ENCODE measurements at places on chromosomes 6 and 20.

DNA sequence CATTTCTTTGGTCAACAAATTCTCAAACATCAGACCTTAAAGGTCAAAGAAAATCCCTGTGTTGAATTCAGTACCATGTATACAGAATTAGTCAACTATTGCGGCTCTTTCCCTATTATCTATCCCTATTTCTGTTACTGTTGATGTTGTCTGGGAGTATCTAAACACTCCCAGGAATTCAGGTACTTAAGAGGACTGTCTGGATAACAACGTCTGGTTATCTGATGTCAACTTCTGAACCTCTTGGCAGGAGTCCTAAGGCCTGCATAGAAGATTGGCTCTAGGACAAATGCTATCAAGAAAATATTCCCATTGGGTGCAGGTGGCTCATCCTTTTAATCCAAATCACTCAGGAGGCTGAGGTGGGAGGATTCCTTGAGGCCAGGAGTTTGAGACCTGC is 255.6 kb downstream of the KHDC1L start:
- no peak for DNase-seq

- DNase-seq: peak; percentile 92
These were observed at the start of gene TBCC for GRCh38 chr6:42745640-42746462. TBCC (minus strand) TSS chr6:42746103; CDS start chr6:42746073, 30 bp downstream.

- peak; percentile 42 for DNase-seq
These were observed 684 bp downstream of the PAQR8 start for GRCh38 chr6:52362443-52363227.

DNA sequence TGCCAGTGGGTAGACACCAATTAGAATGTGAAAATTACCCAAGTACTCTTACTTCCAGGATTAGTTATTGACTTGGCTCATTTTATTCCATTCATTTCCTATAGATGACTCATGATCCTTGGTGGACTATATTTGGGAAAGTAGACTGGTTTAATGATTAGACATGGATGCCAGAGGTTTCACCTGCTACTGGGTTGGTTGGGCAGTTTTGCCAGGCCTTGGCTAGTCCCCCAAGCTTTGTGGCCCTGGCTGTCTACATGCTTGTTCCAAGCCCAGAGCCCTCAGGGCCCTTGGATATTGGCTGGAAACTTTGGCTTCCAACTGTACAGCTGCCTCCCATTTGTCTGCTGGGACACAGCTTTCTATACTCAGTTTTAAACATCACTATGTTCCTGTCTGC is 104.1 kb downstream of the ZFP64 start:
- no peak for DNase-seq

DNA sequence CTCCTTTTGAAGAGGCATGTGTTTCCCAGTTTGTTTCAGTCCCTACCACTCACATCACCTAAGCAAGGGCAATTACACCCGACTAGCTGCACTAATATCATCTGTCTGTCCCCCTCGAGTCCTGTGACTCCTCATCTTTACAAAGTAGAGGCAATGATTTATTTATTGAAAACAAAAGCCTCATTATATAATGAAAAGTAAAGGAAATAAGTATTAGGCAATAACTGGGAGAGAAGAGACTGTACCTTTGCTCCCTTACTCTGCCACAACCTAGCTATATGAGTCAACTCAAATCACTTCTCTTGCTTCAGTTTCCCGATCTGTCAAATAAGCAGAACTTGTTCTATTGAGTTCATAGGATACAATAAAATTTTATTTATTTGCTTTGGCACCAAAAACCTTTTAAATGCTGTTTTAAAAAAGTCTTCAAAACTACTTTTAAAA is 38.9 kb downstream of the CSNK2A1 start:
- DNase-seq: no peak

GRCh38 chr6:39899554-39900295 is 34.5 kb downstream of the MOCS1 start:
- no peak for DNase-seq

DNA sequence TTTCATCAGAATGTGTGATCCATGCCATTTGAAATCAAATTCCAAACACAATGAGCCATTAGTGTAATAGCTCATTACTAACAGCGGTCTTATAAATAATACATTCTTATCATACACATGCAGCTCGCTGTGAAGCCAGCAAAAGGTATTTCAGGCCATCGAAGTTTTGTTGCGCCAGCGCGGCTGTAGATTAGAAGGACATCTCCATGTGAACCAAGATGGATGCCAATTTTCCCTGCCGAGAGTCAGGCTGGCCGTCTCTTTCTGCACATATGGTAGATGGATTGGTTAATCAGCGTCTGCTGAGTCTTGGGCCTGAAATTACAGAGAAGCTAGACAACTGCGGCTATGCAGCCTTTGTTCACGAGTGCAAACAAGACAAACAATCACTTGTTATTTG is 44.1 kb downstream of the CFAP61 start:
- DNase-seq: no peak

DNA sequence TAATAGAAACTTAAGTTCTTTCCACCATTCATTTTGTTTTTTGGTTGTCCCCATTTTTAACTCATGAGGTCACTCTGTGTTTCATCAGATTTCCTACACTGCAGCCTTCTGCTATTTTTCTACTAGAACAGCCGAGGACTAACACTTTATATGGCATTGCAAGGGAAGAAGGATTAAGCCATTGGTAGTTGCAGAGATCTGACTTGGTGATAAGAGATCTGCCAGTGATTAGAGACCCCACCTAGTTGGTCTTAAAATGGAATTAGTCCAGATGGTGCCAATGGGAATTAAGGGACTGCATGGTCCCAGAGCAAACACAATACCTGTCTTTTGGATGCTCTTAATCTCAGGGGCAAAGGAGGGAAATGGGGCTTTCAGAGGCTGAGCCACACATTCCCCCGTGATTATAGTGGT is 125.5 kb upstream of the TMEM170B start:
- DNase-seq: no peak

- no peak for DNase-seq
These were observed 8.5 kb upstream of the OCSTAMP start for GRCh38 chr20:46559001-46559400.

GRCh38 chr6:121857551-121857950 is 422.1 kb downstream of the GJA1 start:
- no peak for DNase-seq

GRCh38 chr6:4861564-4861963 is 85.4 kb downstream of the CDYL start:
- no peak for DNase-seq

- DNase-seq: no peak
These were observed 83.4 kb upstream of the NEDD9 start for GRCh38 chr6:11315743-11316437.

GRCh38 chr6:52519618-52520017 is 57.2 kb downstream of the TRAM2 start:
- no peak for DNase-seq

GRCh38 chr6:120395330-120395729 is 939.0 kb downstream of the TBC1D32 start:
- no peak for DNase-seq

DNA sequence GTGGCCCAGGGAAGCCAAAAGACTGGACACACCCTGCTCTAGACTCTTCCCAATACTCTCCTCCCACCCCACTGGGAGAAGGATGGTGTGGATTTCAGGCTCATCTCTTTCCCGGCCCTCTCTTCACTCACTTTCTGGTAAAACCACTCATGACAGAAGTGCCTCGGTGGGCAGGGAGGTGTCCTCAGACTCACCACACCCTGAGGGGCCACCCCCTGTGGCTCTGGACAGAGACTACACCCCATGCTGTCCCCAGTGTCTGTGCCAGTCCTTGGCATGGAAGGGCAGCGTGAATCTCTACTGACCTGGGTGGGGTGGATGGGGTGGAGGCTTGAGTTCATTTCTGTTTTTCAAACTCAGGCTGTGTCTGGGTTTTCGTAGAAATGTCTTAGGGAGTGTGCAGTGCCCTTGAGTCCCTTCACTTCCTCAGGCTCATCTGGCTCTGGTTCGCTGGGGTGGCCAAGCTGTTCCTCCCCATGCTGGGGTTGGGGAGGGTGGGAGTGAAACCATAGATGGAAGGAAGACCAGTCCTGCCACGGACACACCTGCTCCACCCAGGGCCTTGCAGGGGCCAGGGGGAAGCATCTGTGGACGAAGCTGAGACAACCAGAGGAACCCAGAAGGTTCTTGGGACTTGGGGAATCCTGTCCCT is 59.1 kb downstream of the EZR start:
- DNase-seq: no peak

DNA sequence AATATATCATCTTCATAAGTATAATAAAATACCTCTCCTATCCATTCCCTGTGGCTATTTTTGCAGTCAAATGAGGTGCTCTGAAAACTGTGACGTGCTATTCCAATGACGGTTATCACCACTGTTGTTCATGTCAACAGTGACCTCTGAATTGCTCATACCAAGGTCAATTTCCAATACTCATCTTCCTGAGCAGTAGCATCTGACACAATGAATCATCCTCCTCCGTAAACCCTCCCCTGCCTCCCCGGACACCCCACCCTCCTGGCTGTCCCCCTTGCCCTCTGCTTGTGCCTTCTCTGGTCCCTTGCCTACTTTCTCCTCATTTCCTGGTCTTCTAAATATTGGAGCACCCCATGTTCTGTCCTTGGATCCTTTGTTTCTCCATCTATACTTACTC is 77.7 kb upstream of the SLC22A23 start:
- DNase-seq: no peak

DNA sequence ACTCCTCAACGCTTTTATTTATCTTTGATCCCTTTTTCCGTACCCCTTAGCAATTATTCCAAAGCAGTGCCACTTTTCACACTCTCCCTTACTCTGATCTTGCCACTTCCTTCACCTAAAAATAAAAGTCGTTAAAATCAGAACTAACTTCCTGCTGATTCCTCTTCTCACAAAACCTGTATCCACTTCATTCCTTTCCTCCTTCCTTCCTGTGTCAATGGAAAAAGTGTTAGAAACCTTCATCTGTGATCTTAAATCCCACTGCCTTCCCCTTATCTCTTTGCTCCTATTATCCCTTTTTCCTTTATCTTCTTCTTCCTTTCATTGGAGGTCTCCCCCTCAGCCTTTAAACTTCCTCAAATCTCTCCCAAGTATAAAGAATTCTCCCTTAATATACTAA is 49.2 kb downstream of the GOPC start:
- no peak for DNase-seq

DNA sequence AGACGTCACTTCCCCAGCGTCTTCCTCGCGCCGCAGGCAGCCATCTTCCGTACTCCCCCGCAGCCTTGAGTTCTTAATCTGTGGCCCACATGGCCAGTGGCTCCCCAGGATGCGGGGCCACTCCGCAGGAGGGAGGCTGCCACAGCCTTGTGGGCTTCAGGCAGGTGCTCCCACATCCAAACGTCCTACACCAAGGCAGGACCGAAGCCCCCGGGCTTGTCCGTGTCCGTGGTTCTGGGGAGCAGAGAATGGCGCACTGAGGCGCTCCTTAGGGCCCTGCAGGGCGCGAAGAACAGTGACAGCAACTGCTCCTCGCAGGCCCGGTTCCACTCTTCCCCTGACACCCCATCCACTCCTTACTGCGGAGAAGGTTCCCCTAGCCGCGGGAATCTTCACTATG is 755.8 kb downstream of the PRIM2 start:
- DNase-seq: no peak

DNA sequence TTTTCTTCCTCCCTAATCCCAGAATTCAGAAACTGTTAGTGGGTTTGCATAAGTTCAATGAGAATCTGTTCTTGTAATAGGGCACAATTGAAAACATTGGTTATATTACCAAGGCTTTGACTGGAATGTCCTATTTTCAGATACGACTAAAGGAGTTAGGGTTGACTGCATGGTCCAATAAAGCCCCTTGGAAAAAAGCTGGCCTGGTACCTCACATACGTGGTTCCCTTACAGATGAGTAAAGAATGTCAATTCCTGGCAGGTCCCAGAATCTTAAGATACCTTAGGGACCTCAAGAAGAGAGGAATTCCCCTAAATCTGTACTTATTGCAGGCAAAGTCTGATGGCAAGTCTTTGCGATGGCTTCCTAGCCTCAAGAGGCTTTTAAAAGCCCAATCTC is 4.6 kb downstream of the PPDPF start:
- no peak for DNase-seq

GRCh38 chr6:163925839-163926238 is 511.3 kb downstream of the QKI start:
- no peak for DNase-seq

GRCh38 chr6:13812359-13812642 is 2.1 kb downstream of the MCUR1 start:
- no peak for DNase-seq

DNA sequence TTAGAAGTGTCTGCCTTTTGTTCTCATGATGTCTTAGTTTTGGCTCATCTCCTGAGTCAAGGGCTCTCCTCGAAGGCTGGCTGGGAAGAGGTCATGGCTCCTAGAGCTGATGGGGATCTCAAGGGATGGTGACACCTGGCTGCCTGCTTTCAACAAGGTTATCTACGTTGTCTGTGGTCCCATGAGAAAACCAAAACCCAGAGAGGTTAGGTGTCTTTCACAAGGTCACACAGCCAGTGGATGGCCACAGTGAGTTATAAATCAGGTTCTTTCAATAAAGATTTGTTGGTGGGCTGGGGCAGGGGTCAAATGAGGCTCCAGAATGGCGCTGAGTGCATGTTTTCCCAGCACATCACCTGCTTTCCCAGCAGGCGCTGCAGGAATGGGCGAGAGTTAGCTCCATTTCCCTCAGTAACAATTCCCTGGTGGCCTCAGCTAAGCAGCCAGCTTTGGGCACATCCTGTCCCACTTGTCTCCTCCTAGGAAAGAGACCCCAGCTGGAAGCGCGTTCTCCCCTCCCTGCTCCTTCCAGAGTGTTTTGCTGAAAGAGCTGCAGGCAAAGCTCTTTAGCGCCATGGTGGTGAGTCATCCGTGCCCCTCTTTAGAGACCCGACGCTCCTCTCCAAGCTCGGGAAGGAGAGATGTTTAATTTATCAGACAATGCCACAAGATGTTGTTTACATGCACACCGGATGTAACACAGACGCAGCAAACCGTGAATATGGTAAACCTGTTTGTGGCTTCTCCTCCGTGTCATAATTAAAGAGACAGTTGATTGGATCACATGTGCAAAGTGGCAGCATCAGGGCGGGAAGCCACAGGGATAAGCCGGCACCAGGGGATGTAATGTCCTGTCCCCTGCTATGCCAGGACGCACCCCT is 109.7 kb downstream of the LRFN2 start:
- DNase-seq: peak; percentile 10

DNA sequence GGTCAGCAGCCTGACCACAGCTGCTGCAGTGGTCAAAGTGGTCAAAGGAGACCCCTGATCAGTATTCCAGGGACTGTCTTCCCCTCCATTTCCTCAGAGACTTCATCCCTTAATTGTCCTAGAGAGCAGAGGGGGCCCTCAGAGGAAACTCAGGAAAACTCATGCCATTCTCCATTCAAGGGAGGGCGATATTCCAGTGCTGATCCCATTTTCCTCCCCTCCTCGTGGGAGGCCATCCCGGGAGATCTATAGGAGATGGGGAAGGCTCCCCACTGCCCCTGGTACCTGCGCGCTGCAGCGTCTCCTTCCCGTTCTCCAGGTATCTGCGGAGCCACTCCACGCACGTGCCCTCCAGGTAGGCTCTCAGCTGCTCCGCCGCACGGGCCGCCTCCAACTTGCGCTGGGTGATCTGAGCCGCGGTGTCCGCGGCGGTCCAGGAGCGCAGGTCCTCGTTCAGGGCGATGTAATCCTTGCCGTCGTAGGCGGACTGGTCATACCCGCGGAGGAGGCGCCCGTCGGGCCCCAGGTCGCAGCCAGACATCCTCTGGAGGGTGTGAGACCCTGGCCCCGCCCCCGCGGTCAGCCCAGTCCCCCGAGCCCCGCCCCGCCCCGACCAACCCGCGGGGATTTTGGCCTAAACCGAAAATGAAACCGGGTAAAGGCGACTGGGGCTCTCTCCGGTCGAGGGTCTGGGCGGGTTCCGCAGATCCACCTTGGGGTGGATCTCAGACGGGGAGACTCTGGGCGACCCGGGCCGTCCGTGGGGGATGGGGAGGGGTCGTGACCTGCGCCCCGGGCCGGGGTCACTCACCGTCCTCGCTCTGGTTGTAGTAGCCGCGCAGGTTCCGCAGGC is 878 bp downstream of the HLA-C start:
- peak; percentile 36 for DNase-seq
